ENCODE measurements at places on chromosomes 7 and 10.

GRCh38 chr10:75396631-75397495, 4.7 kb downstream of the ZNF503 start:
- DNase-seq: no peak

DNA sequence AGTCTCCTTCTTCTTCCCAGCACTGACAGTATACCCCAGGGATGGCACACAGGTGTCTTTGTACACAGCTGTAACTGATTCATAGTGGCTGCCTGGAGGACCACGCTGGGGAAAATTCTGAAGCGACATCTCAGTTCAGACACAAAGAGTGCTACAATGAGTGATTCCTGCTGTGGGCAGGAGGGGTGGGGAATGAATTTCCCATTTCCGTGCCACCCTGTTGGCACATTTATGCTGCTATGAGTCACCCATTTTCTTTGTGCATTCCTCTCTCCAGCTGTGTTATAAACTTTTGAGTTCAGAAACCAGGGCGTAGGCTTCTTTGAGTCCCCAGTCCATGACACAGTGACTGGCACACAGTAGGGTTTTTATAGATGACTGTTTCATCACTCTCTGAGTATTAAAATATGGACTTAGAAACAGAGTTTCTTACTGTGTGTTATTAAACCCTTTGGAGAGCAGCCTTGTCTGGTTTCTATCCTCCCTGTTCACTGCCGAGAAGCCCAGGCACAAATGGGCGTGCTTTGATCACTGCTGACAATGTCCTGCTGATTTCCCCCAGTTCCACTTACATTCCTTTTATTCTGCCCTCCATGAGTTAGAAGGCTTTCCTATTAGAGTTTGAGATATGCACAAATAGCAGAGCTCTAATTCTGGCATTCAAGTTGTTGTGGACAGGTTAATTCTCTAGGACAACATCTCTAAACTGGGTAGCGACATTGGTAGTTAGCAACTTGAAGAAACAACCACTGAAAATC, 24.0 kb upstream of the NPS start:
- DNase-seq: no peak

DNA sequence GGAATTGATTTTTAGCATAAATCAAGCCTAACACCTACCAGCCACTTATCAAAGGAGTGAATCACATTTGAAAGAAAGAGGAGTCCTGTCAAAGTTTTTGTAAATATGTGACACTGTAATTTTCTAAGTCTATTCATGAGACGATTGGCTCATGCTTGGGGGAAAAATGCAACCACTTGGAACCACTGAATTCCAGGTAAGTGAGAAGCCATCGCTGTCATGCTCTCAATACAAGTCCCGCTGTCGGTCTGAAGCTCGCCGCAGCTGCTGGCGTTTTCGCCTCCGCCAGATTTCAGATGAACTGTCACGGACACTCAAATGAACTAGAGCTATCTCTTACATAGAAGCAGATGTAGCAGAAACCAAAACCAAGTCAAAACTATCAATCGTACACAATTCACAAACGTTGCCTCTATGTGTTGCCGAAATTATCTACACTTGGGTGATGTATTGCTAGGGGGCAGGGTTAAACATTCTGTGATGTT, 279.8 kb upstream of the FZD8 start:
- DNase-seq: no peak

DNA sequence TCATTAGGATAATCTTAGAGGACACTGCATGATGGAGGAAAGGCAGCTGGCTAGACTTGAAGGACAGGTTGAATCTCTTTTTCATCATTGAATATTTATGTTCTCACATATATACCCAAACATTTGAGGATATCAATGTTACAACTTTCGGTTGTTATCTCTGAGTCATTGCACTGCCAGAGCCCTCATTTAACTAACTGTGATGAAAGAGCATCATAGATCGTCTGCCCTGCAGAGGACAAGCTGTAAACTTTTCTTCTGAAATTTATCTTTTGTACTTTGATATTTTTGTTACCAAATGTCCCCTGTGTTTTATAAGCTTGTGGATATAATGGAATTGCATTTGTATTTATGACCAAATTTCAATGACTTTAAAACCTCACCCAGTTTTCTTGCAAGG, 298.7 kb downstream of the PHF14 start:
- DNase-seq: no peak

DNA sequence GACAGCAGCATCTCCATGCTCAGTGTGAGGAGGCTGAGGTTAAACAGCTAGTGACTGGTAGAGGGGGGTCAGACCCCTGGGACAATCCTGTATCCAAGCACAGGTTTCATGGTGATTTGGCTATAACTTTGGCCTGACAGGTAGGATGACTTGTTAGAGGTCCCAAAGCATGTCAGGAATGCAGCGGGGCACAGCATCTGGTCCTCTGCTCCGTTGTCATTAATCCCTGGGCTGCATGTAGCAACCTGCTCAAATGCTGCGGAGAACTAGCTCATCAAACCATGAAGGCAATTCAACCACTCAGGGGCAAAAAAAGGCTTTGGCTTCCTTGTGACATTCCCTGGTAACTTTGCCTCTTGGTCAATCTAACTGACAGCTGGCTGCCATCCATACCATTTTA, 26.8 kb downstream of the WNT2 start:
- DNase-seq: no peak

DNA sequence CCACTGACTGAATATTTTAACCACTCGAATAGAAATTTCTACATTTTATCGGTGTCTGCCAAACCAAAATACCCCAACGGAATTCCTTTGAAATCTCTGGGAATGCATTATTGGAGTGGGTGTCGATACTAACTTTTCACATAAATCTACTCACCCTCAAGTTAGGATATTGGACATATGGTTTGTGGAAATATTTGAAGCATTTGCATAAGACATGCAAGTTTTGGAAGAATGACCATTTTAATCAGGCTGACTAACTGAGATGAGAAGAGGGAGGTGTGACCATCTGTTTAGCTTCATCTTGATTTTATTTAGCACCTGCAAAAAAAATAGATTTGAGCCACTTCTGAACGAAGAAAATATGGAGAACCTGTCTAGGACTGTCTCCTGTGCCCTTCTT, 61.2 kb downstream of the KLF6 start:
- DNase-seq: no peak

- DNase-seq: no peak
Observed at GRCh38 chr7:2509298-2509906, 10.2 kb upstream of the LFNG start.

GRCh38 chr7:130305433-130306042, 12.6 kb downstream of the CPA4 start:
- DNase-seq: no peak

GRCh38 chr7:107924841-107925504, 34.0 kb downstream of the DLD start:
- no peak for DNase-seq

DNA sequence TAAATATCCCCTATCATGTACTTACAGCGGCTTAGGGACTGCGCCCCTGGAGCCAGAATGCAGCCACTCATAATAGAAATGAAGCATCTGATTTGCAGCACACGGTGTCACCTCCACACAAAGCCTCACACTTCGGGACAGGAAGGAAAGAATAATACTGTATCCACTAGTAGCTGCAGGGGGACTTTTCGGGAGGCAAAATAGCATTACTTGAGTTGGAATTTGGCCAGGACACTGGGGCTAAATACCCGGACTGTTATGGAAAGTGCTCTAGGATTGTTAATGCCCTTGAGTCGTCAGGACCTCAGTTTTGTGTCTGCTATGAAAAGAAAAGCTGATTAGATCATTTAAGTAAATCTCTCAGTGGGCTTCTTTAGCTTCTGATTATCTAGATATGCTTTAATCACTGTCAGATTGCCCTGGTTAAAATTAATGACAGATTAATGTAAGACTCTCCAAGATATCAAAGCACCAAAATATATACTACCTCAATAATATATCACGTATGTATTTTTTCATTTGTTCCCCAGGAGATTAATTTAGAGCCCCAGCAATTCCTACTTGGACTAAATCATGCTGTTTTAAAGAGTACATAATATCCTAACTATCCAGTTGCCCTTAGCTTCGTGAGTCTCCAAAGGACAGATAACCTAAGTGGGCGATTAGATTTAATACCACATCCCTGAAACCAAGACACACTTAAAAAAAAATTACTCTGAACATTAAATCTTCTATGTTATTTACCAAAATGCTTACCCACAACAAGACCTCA, 173.0 kb upstream of the NEBL start:
- no peak for DNase-seq

- no peak for DNase-seq
Observed at GRCh38 chr10:30371954-30372353, 22.9 kb upstream of the MTPAP start.

GRCh38 chr10:58957517-58957916, 218.9 kb upstream of the PHYHIPL start:
- no peak for DNase-seq

DNA sequence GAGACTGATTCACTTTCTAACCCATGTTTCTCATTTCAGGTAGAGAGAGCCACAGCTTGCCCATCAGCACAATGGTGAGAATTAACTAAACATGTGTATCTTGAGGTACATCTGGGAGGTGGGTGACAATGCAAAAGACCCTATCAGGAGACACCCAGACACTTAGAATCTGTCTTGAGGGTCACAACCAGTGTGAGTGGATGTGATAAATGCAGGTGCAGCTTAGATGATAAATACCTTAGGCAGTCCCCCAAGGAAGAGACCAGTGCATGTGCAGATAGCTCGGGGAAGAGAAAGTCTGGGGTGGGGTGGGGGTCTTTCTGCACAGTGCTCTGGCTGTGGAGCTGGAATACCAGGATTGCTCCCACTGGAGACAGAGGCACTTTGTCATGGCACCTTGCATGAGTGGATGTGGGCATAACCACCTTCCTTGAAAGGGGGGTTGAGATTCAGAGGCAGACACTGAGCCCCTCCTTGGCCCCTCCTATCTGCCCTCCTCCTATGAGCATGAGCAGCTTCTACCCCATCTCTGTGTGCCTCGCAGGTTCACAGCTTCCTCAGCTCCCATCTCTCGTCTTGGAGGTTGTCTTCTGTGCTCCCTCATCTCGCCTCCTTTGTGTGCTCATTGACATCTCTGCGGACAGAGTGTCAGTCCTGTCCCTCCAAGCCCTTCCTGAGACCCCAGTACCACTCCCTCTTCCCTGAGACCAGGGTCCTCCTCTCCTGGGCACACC, 349.8 kb downstream of the TCERG1L start:
- DNase-seq: no peak

- DNase-seq: no peak
Observed at GRCh38 chr10:7272008-7272407, 138.8 kb downstream of the SFMBT2 start.

DNA sequence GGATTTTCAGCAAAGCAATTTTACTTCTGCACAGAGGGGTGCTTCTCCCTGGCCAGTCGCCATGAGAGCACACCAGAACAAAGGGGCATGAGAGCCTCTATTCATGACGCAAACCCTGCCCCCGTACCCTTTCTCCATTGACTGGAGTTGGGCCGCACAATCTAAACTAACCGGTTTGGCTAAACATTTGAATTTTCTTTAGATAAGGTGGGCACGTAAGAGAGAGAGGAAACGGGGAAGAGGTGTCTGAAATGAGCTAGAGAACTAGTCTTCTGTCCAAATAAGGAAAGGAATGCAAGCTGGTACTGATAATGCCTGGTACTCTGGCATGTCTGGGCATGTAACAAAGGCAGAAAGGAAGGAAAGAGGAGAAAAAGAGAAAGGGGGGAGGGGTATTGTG, 13.2 kb upstream of the SCIN start:
- no peak for DNase-seq

DNA sequence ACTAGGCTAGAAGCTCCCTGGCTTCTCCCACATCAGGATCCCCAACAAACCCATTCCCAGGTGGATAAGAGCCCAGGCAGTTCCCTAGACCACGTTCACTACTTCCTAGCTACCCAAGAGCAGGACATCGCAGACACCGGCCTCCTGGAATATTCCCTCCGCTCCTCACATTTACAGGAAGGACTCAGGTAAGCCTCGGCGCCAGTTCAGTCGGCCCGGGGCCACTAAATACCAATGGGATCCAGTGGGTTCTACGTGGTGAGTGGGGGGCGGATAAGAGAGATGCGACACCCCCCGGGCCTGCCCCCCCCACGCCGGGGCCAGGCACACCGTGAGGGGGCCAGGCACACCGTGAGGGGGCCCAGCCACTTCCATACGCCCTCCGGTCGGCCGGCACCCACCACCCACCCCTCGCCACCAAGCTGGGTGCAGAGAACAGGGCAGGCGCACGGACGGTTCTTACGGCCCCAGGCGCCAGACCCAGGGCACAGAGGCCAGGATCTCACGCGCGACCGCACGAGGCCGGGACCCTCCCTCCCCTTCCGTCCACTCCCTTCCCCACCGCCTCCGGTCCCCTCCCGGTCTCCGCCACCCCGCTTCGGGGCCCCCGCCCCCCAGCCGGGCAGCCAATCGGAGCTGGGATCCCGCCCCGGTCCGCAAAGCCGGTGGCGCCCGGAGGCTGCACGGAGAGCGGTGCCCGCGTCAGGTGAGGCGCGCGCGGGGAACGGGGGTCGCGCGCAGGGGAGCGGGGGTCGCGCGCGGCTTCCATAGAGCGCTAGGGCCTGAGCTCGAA, at the start of gene BLVRA:
Gene BLVRA, plus strand, starts transcription at position 652 of the 793 bp plus-strand sequence. CDS start 12,479 bp downstream, outside the sequence.
- DNase-seq: peak; percentile 65

Data from activated CD4-positive, alpha-beta T cell treated with anti-CD3 and anti-CD28 coated beads for 48 hours (primary cell).